ENCODE measurements at places on chromosomes 11 and 22.

DNA sequence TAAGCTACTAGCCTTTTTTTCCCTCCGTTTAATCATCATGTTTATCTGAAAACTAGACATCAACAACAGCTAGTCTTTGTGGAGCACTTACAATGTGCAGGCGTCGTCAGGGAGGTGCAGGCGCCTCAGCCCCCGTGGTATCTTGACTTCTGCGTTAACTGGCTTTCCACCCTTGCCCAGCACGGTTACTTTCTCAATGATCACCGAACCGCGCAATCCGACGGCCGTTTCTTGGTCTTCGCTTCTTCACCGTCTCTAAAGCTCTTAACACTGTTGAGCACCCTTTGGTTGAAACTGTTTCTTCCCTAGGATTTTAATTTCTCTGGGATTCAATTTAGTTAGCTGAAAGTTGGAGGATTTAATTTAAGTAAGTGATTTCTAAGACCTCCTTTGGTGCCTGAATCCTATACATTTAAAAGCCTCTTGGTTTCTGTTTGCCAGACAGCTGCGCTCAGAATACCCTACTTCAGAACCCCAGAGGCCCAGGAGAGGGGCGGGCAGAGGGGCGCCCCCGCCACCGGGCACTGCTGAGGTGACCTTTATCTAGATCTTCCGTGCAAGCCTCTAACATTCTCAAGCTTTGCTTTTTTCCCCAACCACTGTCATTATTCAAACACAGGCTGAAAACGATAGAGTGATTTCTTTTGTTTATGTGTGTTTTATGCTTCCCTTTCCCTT is 18.0 kb upstream of the TMEM218 start:
- no peak for DNase-seq

DNA sequence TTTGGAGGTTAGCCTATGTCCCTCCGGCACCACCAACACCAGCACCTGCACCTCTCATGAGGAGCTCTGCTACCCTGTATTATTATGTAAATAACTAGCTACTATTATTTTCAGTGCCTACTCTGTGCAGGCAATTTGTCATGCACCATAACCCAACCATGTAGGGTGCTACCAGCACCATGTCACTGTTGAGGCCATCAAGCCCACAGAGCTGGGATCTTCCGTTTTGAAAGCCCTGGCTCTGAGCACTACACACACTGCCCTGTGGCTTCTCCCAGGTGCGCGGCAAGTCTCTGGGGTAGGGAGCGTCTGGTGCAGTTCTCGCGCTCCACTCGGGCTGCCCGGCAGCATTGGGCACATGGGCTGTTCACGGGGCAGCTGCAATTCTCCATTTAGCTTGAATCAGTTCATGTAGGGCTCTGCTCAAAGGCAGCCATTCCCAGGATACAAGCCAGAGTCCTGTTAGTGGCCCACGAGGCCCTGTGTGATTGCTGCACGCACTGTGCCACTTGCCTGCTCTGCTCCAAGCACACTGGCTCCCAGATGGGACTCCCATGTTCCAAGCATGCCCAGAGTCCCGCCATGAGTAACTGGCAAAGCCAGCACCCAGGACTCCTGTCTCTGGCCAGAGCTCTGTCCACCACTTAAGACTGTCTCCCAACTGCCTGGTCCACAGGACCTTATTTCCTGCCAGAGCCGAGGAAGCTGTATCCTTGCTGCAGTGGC is 42.5 kb upstream of the CDON start:
- no peak for DNase-seq

GRCh38 chr11:31110830-31111229 is 258.7 kb downstream of the DCDC1 start:
- DNase-seq, result no peak

GRCh38 chr22:29306175-29306834 is at the start of gene GAS2L1:
GAS2L1 (plus strand) TSS chr22:29306650; CDS start chr22:29308106, 1,456 bp downstream.
- DNase-seq, result no peak

DNA sequence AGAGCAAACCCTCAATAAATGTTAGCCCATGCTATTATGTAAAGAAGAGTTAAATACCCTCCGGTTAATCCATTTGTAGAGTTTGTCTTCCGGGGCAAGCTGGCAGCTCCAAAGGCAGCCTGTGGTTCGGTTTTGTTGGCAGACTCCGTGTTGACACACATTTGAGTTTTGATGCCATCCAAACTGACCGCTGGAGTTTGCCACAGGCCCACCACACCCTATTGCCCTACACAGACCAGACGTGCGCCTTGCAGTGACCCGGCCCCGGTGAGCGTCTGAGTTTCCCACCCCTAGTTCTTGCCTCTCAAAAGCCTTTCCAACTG is 25.1 kb downstream of the ELFN2 start:
- no peak for DNase-seq
